Stimulated activated CD8-positive, alpha-beta memory T cell treated with anti-CD3 and anti-CD28 coated beads, Interleukin-7, amount 100 ng/mL, for 24 hours (primary cell): ENCODE measurements at places on chromosomes 4 and X.

DNA sequence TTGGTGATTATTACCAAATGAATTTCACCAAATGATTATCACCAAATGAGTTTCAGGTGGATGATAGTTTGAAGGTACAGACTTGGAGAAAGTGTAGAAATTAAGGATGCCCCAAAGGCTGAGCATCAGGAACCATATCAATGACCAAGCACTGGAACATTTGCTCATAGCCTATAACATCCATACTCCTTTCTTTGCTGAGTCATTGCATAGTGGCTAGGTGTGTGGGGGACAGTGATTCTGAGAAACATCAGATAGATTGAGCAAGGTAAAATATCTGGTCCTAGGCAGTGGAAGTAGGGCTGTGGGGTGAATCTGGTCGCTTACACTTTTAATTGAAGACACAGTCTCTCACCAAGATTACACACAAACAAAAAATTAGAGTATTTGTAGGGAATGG lies 1362.5 kb upstream of the PABPC4L start:
- DNase-seq = no peak

DNA sequence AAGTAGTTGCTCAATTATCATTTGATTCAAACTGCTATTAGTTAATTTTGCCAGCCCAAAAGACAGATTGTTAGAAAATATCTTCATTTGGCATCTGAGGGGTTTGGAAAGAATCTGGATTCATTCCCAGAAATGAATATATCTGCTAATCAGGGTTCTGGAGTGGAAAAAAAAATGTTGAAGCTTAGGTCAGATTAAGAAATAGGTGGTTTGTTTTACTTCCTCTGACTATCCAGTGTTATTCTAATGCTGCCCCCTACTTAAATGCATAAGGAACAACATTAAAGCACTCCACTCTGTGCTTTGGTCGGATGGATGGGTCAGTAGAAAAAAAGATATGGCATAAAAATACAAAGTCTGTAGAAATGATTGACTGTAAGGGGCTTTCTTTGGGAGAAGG lies 89.0 kb downstream of the LUZP4 start:
- DNase-seq = no peak

DNA sequence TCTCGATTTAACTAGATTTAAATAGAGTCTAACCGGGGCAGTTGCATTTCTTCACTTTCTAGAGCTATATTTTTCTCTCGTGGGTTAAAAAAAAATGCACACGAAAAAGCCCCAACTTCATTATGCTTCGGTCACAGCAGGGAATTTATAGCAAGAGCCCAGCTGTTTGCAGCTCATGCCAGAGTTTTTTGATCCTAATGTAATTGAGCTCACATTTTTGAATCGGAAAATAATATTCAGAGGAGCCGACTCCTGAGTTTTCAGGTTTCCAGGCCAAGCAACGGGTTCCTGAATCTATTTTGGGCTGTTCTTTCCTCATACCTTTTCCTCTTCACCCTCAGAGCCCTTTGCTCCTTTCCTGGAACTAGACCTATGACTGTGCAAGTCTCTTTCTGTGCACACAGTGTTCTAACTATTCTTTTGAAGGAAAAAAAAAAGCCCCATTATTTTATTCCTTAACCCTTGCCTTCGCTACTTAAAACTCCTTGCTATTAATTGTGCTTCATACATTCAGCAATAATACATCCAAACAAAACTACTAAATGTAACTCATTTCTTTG lies 27.5 kb upstream of the ESX1 start:
- no peak for DNase-seq

GRCh38 chrX:119721487-119721886 lies 28.5 kb upstream of the SEPTIN6 start:
- no peak for DNase-seq

- no peak for DNase-seq
These were observed 137.2 kb upstream of the ESX1 start for GRCh38 chrX:104391906-104392305.

DNA sequence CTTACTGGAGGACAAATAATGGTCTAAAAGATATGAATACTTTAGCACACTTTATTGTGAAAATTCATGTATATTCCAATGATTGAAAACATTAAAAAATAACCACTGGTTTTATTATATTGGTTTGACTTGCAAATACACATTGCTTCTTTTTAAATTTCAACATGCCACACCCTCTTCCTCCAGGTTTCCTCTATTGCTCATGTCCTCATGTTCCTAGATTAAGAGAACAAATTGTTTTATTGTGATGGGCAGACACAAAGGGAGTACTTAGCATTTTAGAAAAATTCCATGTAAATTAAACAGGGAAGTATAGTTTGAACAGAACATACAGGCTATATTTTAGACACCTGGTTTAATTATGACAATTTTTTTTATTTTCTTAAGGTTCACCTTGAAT lies 230.6 kb upstream of the GPRIN3 start:
- DNase-seq = no peak

GRCh38 chr4:23779839-23780238 lies 110.0 kb downstream of the PPARGC1A start:
- no peak for DNase-seq

DNA sequence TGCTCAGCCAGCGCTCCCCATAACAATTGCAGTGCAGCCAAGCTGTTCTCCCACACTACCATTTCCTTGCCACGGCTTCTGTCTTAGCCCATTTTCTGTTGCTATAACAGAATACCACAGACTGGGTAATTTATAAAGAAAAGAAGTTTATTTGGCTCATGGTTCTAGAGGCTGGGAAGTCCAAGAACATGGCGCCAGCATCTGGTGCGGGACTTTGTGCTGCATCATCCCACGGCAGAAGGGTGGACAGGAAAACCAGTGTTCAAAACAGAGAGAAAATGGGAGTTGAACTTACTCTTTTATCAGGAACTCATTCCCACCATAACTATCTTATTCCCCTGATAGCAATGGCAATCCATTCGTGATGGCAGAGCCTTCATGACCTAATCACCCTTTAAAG lies 104.6 kb downstream of the FHDC1 start:
- DNase-seq = no peak
